Mucosa of descending colon (tissue), 3 donors: ENCODE measurements at places on chromosomes 2 and 18.

- DNase-seq = peak; percentile 31
Measured at GRCh38 chr2:204260162-204260877, 285.0 kb upstream of the PARD3B start.

- no peak for DNase-seq
Measured at GRCh38 chr2:1283020-1283801, 130.1 kb upstream of the TPO start.

DNA sequence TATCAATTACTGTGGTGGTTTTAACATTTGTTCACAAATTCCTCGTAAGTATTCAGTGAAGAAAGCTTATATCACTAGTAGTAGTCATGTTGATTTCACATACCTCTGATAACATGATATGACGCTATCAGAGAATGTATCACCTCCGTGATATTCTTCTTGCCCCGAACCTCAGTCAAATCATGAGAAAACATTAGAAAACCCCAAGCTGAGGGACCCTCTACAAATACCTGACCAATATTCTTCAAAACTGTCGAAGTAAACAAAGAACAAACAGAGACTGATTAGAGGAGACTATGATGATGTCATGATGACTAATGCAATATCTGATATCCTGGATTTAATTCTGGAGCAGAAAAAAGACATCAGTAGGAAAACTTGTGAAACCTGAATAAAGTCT, 85.6 kb upstream of the SPOPL start:
- DNase-seq = no peak

- DNase-seq = no peak
Measured at GRCh38 chr2:86750240-86750839, 30.2 kb downstream of the RMND5A start.
